ENCODE measurements at places on chromosomes 7 and 10.

DNA sequence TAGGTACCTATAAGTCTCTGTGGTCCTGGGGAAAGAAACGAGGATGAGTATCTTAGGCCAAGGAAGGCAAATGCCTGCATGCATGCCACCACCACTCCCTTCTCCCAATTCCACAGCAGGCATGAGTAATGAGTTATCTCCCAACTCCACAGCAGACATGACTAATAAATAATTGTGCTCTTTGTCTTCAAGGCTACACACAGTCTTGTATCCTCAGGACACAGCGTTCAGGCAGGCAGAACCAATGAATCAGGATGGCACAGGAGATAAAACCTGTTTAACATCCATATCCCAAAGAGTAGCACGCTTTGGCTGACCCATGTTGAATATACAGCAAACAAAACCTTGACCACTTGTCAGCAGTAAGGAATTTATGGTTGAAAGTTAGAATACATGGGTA is 229.7 kb upstream of the NFE2L3 start:
- DNase-seq: no peak

- no peak for DNase-seq
Measured at GRCh38 chr7:400901-401485, 111.0 kb downstream of the FOXL3 start.

GRCh38 chr7:140069298-140069949 is 6.7 kb upstream of the PARP12 start:
- DNase-seq: no peak

- no peak for DNase-seq
Measured at GRCh38 chr7:128790315-128791041, 1.3 kb upstream of the CCDC136 start.

DNA sequence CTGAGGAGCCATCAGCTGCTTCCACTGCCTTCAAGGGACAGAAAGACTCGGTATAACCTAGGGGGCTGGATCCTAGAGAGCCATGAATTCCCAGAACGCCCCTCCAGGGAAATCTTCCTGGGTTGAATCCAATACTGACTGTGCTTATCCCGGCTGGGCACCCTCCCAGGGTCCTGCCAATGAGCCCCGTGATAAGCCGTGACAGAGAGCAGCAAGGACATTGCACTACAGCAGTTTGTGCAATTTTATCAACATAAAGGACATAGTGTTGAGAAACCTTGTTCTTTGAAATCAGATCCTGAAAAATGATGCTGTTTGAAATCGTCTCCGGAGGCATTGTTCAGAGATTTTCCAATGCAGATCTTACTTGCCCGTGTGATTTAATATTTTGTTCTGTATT is 18.8 kb downstream of the AKR1B1 start:
- DNase-seq: no peak

DNA sequence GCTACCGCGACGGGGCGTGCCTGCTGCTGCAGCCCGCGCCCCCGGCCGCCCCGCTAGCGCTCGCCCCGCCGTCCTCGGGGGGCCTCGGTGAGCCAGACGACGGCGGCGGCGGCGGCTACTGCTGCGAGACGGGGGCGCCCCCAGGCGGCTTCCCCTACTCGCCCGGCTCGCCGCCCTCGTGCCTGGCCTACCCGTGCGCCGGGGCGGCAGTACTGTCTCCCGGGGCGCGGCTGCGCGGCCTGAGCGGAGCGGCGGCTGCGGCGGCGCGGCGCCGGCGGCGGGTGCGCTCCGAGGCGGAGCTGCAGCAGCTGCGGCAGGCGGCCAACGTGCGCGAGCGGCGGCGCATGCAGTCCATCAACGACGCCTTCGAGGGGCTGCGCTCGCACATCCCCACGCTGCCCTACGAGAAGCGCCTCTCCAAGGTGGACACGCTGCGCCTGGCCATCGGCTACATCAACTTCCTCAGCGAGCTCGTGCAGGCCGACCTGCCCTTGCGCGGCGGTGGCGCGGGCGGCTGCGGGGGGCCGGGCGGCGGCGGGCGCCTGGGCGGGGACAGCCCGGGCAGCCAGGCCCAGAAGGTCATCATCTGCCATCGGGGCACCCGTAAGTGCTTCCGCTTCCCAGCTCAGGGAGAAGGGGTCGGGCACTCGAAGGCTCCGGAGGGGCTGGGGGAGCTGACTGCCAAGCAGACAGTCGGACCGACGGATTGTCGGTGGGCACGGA is 761 bp downstream of the PTF1A start:
- no peak for DNase-seq

- DNase-seq: no peak
Measured at GRCh38 chr7:156434706-156435105, 205.9 kb upstream of the RNF32 start.

DNA sequence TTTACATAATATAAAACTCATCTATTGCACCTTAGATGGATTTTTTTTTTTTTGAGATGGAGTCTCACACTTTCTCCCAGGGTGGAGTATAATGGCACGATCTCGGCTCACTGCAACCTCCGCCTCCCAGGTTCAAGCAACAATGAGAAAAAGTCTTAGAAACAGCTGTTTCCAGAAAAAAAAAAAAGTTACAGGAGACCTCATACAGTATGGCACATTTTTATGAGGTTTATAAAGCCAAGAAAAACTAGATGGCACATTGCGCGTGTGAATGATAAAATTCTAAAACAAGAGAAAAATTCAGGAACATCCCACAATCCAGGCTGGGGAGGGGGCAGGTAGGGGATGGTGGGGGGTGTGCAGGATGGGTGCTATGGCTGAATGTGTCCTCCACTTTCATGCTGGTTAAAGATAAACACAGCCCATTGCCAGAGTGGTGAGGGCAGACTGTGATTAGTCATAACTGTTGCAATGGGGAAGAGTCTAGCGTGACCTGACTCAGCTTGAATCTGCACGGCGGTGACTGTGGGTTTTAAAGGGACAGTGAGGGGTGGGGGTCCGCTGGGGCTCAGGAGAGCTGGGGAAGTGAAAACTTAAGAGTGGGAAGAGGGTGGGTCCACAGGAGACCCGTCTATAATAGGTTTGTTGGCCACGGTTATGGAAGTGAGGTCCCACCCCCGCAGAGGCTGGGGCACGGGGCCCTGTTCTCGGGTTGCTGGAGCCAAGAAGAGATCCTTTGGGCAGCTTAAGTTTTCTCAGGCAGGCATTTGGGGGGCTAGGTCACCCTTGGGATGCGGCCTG is 11.9 kb upstream of the LRRC27 start:
- peak; percentile 68 for DNase-seq

DNA sequence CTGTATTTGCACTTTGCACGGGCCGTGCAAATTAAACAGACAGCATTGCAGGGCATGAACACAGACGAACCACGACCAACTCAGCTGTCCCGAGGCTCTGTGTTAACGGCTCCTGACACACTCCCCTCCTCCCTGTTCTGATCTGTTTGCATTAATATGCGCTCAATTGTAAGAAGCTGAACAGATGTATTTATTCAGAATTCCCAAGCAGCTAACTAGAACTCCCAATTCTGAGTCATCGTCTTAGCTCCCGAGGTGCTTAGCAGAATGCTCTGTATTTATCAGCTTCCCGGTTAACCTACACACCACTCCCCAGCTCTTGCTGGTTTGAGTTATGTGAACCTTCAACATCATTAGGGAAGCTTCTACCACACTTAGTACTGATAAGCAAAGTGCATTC is 286.4 kb downstream of the PTPRN2 start:
- no peak for DNase-seq

DNA sequence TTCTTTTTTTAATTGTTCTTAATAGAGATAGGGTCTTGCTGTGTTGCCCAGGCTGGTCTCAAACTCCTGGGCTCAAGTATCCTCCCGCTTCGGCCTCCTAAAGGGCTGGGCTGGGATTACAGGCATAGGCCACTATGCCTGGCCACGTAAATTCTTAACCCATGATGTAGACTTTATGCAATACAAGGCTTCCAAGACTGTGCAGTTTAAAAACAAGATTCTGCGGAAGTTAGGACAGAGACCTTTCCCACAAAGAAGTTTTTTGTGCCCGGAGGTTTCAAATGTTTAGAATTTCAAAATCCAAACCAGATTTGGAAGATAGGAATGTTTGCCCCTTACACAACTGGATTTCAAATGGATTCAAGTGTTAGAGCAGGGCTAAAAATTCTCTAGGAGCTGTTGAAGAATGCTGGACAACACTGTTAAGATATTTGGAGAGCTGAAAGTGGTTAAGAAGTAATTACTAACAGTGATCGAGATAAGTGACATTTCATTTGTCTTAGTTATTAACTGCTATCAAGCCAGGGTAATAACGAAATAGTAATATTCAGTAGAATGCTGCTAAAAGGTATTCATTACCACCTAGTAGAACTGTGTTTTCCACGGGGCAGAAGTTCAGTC is 7.4 kb downstream of the APBB1IP start:
- DNase-seq: no peak

GRCh38 chr10:130213286-130214080 is 77.3 kb downstream of the GLRX3 start:
- DNase-seq: no peak

DNA sequence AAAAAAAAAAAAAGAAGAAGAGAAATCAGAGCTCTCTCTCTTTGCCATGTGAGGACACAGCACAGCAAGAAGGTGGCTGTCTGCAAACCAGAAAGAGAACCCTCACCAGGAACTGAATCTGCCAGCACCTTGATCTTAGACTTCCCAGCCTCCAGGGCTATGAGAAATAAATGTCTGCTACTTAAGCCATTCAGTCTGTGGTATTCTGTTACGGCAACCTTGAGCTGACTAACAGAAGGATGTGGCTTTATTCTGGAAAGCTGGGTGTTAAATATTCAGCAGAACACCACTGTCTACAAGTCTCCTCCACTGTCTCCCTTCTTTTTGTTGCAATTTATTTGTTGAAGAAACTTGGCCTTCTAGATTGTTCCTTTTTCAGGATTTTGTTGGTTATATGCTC is 5.0 kb downstream of the COL26A1 start:
- no peak for DNase-seq

DNA sequence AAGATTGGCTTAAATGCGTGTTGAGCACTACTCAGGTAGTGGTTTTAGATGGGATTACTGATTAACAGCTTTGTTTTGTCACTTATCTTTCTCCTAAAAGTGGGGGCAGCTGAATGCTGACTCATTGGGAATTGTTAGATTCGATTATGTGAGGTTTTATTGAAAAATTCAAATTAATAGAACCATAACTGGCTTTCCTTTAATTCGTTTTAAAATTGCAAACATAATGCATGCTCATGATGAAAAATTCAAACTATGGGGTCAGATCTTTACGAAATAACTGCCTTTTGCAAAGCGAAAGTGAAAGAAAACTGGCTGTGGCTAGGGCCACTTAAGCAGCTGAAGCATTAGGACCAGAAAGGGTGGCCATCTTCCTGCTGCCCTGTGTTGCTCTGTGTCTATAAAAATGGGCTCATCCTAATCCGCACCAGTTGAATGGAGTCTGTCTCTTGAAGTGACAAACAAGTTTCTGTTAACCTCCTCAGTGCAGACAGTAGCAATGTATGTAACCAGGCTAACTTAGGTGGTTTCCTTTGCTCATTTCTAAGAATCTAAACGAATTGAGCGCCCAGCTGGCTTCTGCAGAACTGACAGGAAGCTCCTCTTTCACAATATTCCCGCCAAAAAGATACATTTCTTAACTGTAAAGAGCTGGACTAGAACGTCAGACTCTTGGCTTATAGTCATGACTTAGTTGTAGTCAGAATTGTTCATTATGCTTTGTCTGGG is 27.8 kb downstream of the DENND10 start:
- DNase-seq: no peak

- no peak for DNase-seq
Measured at GRCh38 chr7:80420876-80421275, 91.0 kb downstream of the GNAT3 start.

- no peak for DNase-seq
Measured at GRCh38 chr10:72096115-72097000, 8.0 kb upstream of the SPOCK2 start.

DNA sequence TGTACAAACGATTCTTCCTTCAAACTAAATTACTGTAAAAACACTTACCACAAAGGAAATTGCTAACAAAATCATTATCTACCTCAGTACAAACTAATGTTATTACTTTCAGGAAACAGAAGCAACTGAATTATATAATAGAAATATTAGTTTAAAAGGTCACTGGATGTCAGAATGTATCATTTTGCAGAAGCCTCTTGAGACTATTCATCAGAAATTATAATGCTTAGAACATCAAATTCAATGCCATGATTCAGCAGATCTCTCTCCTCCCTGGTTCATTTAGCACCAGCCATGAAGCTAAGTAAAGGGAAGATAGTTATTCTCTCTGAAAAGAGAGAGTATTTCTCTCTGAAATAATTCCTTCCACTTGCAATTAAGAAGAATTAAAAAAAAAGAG is 223.3 kb downstream of the IMMP2L start:
- no peak for DNase-seq

- DNase-seq: no peak
Measured at GRCh38 chr10:70780370-70780760, 4.8 kb downstream of the TBATA start.

DNA sequence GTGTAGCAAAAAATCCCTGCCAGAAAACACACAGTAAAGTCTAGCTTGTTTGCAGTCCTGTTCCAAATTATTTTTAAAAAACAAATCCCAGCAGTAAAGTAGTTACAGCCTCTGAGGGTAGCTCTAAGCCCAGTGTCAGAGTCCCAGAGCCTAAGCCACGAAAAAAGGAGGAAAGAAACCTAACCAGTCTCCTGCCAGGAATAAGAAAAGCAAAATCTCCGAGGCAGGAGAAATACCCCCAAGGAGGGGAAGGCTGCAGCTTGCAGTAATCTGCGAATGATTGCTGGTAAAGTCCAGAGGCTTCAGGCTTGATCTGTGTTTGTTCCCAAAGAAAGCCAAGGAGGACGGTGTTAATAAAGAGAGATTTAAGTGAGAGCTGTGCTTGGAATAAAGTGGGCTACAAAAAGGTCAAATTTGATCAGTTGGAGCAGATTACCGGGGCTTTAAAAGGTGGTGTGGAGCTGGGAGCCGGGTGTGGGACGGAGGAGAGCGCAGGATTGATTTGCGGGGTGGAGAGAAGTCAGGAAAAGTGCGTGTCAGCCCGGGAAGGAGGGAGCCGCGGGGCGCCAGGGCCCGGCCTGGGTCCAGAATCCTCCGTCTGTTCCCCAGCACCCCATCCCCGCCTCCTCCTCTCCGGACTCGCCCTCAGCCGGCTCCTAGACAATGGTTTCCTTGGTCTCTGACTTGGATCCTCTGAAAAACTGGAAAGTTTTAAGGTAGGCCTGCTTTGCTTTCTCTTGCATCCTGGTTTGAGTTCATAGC is 219.4 kb upstream of the CELF2 start:
- no peak for DNase-seq

DNA sequence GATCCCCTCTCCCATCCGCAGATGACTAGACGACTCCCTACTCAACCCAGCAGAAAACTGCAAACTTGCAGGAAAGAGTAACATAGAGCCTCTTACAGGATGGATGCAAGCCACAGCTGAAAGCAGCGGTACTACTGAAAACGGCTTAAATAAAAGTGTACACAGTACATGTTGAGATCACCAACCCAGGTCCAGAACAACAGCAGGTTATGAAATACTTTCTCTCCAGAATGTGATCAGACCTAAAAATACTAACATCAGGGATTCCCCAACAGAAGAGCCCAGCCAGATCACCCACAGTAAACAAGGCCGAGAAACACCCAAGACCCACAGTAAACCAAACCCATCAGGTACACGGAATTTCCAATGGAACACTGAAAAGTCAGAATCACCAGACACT is 13.2 kb downstream of the ATE1 start:
- DNase-seq: no peak
